ENCODE measurements at places on chromosomes 5 and 9. TPM values are rescaled to one million over a fixed set of nuclear protein-coding genes. Genes with fewer than 3 reads are reported as not detected.
A peak's percentile ranks its signal among the peaks of the same experiment; 100 is the strongest.

GRCh38 chr9:120742951-120743416, 28.7 kb upstream of the MEGF9 start:
- no peak overlapping the region for H3K27ac ChIP-seq
- no peak overlapping the region for H3K4me3 ChIP-seq
- H3K36me3 ChIP-seq = peaks cover 2% of the 10 kb centered on the region
- no peak for DNase-seq

DNA sequence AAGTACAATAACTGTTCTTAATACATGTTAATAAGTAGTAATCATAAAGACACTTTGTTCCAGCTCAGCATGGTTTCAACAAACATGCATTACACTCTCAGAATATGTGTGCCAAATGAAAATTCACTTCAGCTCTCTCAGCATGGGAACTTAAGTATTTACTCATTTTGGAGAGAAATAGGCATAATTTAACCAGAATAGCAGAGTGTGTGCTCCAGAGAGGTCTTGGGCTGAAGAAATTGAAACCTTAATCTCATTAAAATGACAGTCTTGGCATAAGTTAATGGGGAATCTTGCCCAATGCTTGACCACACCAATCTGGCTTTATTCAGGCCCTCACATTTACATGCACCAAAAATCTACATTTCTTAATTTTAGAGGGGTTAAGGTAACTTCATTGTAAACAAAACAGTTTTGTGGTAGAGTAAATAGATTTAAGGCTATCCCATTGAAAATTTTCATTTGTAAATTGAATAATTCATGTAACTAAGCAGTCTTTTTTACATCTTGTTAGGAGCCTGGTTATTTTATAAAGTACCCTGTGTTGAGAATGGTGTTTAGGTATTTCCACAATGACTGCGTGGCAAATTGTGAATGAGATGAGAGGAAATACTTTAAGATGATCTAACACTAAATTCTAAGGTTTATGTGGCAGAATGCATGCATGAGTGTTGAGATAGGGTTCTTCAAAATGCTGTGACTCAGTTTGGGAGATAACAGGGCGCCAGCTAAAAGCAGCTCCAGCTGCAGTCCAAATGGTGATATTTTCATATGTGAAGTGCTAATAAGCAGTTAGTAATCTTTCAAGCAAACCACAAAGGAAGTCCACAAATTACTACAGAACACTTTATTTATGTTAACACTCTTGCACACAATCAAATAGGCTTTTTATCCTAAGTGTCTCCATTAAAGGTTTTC, 11.3 kb upstream of the LOX start:
- no peak for DNase-seq
- H3K4me1 ChIP-seq = no peaks in the 10 kb centered on the region
- no peaks in the 10 kb centered on the region for H3K36me3 ChIP-seq
- H3K27ac ChIP-seq = no peak overlapping the region
- peaks cover 12% of the 10 kb centered on the region for H3K27me3 ChIP-seq
- no peak overlapping the region for H3K4me3 ChIP-seq

DNA sequence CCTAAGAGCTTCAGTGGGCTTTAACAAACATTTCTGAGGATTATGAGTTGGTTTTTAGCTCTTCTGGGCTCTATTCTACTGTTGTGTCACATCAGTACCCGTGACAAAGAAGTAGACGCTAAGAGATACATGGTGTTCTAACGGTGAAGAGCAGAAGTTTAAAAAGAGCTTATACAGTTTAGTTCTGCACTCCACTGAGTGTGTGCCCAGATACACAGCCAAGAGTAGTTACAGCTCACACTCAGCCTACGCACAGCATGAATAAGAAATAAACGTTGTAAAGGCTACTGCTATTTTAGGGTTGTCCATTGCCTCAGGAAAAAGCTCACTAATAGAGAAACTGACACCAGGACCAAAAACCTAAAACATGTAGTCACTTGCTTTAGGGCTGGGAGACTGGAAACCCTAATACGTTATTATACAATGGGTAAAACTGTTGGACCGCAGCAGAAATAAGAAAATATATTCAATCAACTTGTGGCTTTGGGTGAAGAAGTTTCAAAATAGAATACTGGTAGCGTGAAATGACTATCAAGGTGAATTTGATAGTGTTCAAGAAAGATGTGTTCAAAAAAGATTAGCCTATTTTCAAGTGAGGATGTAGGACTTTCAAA, 34.7 kb downstream of the PSIP1 start:
- H3K36me3 ChIP-seq = peaks cover 20% of the 10 kb centered on the region
- H3K27ac ChIP-seq = no peak overlapping the region
- H3K4me1 ChIP-seq = peaks cover 21% of the 10 kb centered on the region
- H3K4me3 ChIP-seq = no peak overlapping the region

GRCh38 chr5:169811680-169812079, 168.6 kb downstream of the INSYN2B start:
- H3K4me1 ChIP-seq = no peaks in the 10 kb centered on the region
- peaks cover 45% of the 10 kb centered on the region for H3K36me3 ChIP-seq
- no peak overlapping the region for H3K27ac ChIP-seq
- no peaks in the 10 kb centered on the region for H3K27me3 ChIP-seq

GRCh38 chr9:99023831-99024230, 80.1 kb downstream of the COL15A1 start:
- DNase-seq = no peak
- no peak overlapping the region for H3K4me3 ChIP-seq
- peaks cover 20% of the 10 kb centered on the region for H3K4me1 ChIP-seq
- H3K27me3 ChIP-seq = no peaks in the 10 kb centered on the region

DNA sequence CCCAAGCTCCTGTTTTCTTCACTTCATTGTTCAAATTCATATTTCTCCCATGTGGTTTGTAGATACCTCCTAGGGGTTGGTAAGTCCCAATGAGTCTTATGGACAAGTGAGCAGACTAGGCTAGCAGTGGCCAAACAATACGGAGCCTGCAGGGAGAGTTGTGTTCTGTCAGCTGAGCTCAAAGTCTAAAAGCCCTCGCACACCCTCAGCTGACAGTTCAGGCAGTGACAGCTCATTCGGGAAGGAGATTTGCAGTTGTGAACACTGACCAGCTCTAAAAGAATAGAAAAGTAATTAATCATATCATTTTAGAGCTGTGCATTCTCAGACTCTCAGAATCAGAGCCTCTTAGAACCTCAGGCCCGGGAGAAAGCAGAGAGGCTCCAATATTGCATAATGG, 95.1 kb downstream of the SH3TC2 start:
- no peaks in the 10 kb centered on the region for H3K36me3 ChIP-seq
- no peak overlapping the region for H3K27ac ChIP-seq
- peaks cover 2% of the 10 kb centered on the region for H3K4me1 ChIP-seq
- H3K4me3 ChIP-seq = no peak overlapping the region

SPATA31A1 gene
- not detected for total RNA-seq

IL5 gene
- not detected for total RNA-seq

PCDHGA12 gene
- not detected for total RNA-seq

GRCh38 chr9:79061752-79062616, 509.8 kb upstream of the TLE4 start:
- no peaks in the 10 kb centered on the region for H3K27me3 ChIP-seq
- no peak overlapping the region for H3K27ac ChIP-seq
- DNase-seq = no peak
- H3K4me3 ChIP-seq = no peak overlapping the region

PAPPA gene
- not detected for total RNA-seq

- no peaks in the 10 kb centered on the region for H3K4me1 ChIP-seq
- no peak overlapping the region for H3K27ac ChIP-seq
These were observed 237.4 kb downstream of the NR2F1-AS1 start for GRCh38 chr5:93343570-93343969.

- H3K27me3 ChIP-seq = peaks cover 11% of the 10 kb centered on the region
- no peak for DNase-seq
- no peaks in the 10 kb centered on the region for H3K4me1 ChIP-seq
These were observed 24.9 kb upstream of the ADRA1B start for GRCh38 chr5:159891371-159891770.

DNA sequence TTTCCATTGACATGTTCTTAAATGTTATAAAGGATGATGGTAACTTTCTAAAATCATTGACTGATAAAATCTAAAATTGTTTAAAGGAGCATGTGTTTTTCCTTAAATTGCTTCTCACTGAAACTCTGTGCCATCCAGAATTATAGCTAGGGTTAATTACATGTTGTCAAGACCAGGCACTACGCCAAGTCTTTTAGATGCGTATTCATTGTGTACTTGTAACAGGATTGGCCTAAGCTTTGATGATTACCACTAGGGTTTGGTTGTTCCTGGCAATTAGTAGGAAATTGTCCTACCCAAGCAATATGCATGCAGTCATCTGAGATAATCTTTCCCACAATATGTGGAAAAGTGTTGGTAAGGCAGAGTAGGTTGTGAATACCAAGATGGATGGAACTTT, 43.8 kb downstream of the PRKACG start:
- H3K27me3 ChIP-seq = peaks cover 3% of the 10 kb centered on the region
- H3K4me1 ChIP-seq = peaks cover 23% of the 10 kb centered on the region
- H3K4me3 ChIP-seq = no peak overlapping the region
- H3K27ac ChIP-seq = no peak overlapping the region

GRCh38 chr9:105978826-105979225, 284.5 kb downstream of the TMEM38B start:
- H3K27ac ChIP-seq = no peak overlapping the region
- no peak overlapping the region for H3K4me3 ChIP-seq
- DNase-seq = no peak
- H3K36me3 ChIP-seq = no peaks in the 10 kb centered on the region
- H3K27me3 ChIP-seq = no peaks in the 10 kb centered on the region

GRCh38 chr9:38380872-38381534, 11.5 kb upstream of the ALDH1B1 start:
- no peak overlapping the region for H3K27ac ChIP-seq
- no peak overlapping the region for H3K4me3 ChIP-seq
- H3K27me3 ChIP-seq = peaks cover 2% of the 10 kb centered on the region
- no peaks in the 10 kb centered on the region for H3K4me1 ChIP-seq
- no peaks in the 10 kb centered on the region for H3K36me3 ChIP-seq

- H3K27ac ChIP-seq = no peak overlapping the region
- H3K4me3 ChIP-seq = no peak overlapping the region
- no peaks in the 10 kb centered on the region for H3K27me3 ChIP-seq
- peak; percentile 28 for DNase-seq
- H3K36me3 ChIP-seq = no peaks in the 10 kb centered on the region
- H3K4me1 ChIP-seq = peaks cover 51% of the 10 kb centered on the region
These were observed 179.1 kb downstream of the FGF1 start for GRCh38 chr5:142506756-142507155.

DNA sequence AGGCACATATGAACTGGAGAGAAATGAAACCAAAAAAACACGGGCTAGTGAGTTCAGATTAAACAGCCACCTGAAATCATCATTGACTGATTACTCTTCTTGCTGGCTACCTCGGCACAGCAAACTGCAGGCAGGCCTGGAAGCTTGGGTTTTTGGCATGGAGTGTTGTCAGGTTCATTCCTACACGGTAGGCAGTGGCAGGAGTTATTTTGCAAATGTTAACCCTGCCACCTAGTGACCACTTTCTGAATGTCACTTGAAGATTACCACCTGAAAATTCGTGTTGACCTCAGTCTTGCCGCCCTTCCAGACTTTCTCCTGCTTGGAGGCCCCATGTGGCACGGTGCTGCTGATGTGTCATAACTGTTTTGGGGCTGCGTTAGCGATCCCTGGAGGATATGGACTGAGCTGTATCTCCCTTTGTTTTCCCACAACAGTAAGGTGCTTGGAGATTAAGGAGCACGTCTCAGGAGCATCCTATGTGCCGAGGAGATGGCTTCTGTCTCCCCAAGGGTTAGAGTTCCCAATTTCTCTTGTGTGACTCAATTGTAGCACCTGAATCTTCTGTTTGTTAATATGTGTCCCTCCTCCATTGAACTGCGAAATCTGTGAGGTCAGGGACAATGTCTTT, 12.7 kb upstream of the CD180 start:
- H3K4me1 ChIP-seq = peaks cover 56% of the 10 kb centered on the region
- no peak overlapping the region for H3K4me3 ChIP-seq
- no peaks in the 10 kb centered on the region for H3K27me3 ChIP-seq
- peak; percentile 79 for DNase-seq

- no peak overlapping the region for H3K4me3 ChIP-seq
- H3K36me3 ChIP-seq = no peaks in the 10 kb centered on the region
- DNase-seq = no peak
These were observed 93.3 kb upstream of the MAP1B start for GRCh38 chr5:72013766-72014624.

DNA sequence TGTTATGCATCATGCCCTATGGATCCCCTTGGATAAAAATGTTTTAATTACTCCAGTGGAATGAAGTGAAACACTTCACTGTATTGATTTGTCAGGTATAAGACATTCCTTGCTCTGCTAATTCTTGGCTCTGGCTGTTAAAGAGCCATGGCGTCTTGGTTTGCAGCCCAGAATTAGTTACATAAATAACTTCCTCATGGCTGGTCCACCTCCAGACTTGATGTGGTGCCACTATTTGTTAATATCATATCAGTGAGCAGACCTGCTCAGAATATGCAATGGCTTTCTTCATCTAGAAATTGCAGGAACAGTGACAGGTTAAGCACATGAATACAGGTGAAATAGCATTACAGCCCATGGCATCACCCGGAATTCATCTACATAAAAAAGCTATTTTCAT, 446.9 kb upstream of the GRIN3A start:
- no peaks in the 10 kb centered on the region for H3K36me3 ChIP-seq
- no peaks in the 10 kb centered on the region for H3K4me1 ChIP-seq
- H3K27ac ChIP-seq = no peak overlapping the region
- H3K4me3 ChIP-seq = no peak overlapping the region
- DNase-seq = no peak
- H3K27me3 ChIP-seq = no peaks in the 10 kb centered on the region

DNA sequence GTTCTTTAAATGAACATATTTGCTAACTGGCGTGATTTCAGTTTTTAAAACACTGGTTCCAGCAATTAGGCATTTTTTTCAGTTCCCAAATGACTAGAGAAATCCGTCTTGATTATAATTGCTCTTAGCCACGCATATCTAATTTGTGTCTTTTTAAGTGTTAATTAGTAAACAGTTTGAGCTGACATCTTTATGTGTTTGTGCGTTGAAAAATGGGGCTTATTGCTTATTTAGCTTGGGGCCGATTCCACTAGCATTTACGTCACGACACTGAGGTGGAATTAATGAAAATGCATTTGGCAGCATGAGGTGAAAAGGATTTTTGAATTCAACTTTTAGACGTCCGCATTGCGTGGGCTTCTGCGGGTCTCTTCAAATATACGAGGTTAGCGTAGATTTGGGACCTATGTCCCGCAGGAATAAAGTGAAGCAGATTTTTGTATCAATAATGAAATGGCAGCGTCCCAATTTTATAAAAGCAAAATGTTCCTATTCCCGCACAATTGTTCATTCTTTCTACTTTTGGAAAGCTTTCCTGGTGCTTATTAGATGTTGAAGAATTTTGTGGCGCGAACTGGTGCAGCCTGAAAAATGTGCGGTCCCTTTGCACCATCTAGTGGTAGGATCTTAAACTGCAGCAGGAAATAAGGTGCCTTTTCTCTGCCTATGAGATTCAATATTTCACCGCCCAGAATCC, 122.7 kb upstream of the LMX1B start:
- H3K4me1 ChIP-seq = peaks cover 10% of the 10 kb centered on the region
- H3K4me3 ChIP-seq = no peak overlapping the region
- no peak overlapping the region for H3K27ac ChIP-seq

DNA sequence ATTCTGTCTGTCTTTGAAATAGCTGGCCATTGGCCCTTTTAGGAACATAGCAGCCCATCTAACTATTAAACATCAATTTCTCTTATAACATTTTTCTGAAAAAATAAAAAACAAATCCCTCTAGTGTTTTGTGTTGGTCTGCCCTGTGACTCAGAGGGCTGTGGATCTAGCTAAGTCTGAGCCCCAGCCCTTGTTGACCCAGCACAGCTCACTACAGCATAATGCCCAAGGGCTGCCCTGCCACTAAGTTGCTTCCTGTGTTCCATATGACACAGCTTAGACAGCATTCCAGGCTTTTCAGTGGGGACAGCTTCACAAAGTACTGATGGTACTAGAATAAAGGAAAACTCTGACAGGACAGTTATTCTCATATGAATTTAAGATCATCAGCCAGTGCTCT, 136.0 kb downstream of the SCAMP1 start:
- peaks cover 36% of the 10 kb centered on the region for H3K27me3 ChIP-seq
- no peak for DNase-seq
- no peak overlapping the region for H3K27ac ChIP-seq
- no peaks in the 10 kb centered on the region for H3K36me3 ChIP-seq
- no peak overlapping the region for H3K4me3 ChIP-seq
- no peaks in the 10 kb centered on the region for H3K4me1 ChIP-seq

SOHLH1 gene
- total RNA-seq = not detected
